Body of pancreas (tissue), 4 donors: ENCODE measurements at places on chromosomes 4 and X. TPM values are rescaled to one million over a fixed set of nuclear protein-coding genes. Genes with fewer than 3 reads are reported as not detected.

DNA sequence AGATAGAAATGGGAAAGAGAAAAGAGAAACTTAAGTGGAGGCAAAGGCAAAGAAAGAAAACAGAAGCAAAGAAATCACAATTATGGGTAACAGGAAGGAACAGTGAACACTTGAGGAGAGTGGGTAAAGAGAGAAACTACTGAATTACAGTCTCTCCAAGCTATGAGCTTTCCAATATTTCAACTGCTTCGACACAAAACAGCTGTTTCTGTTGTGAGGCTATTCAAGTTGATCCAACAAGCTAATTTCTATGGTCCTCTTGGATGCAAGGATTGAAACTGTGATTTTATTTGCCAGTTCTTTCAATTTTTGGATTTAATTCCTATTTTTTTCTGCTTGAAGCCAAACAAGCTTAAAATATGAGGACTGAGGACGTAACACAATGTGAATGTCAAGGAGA lies 80.5 kb upstream of the ADGRA3 start:
- H3K27me3 ChIP-seq, result no peaks in the 10 kb centered on the region
- DNase-seq, result no peak
- no peaks in the 10 kb centered on the region for H3K4me1 ChIP-seq
- H3K36me3 ChIP-seq, result no peaks in the 10 kb centered on the region
- H3K27ac ChIP-seq, result no peak overlapping the region

DNA sequence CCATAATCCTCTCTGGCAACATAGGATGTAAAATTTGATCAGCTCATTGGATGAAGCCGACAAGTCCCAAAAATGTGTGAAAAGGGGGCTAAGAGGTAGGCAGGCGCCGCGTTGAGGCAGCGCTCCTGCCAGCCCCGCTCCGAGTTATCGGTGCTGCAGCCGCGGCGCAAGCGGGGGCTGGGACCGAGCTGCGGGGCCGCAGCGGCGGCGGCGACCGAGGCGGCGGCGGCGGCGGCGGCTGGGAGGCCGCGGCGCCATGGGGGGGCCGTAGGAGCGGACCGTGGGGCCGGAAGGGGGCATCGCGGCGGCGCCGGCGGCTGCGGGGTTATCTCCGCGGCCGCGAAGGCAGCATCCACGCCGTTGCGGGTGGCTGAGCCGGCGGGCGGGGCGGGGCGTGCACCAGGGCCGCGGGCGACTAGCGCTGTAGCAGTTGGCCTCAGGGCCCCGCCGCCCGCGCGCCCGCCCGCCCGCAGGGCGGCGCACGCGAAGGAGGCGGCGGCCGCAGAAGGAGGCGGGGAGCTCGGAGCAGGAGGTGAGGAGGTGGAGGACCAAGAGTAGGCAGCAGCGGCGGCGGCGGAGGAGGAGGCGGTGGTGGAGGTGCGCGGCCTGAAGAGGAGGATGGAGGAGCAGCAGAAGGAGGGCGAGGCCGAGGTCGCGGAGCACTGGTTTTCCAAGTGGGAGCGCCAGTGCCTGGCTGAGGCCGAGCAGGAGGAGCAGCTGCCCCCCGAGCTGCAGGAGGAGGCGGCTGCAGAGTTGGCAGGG lies 126.0 kb upstream of the CXorf66 start:
- peak; percentile 19 for DNase-seq
- no peaks in the 10 kb centered on the region for H3K27me3 ChIP-seq
- no peak overlapping the region for H3K27ac ChIP-seq
- H3K4me3 ChIP-seq, result no peak overlapping the region
- no peaks in the 10 kb centered on the region for H3K36me3 ChIP-seq
- H3K4me1 ChIP-seq, result peaks cover 6% of the 10 kb centered on the region

- no peaks in the 10 kb centered on the region for H3K36me3 ChIP-seq
- H3K4me3 ChIP-seq, result no peak overlapping the region
- no peaks in the 10 kb centered on the region for H3K4me1 ChIP-seq
- H3K27me3 ChIP-seq, result no peaks in the 10 kb centered on the region
Observed at GRCh38 chrX:135741192-135741715, 26.7 kb downstream of the CT45A3 start.

GRCh38 chr4:101022151-101023024 lies 324.9 kb downstream of the PPP3CA start:
- H3K4me1 ChIP-seq, result no peaks in the 10 kb centered on the region
- H3K4me3 ChIP-seq, result no peak overlapping the region
- no peaks in the 10 kb centered on the region for H3K36me3 ChIP-seq
- no peak overlapping the region for H3K27ac ChIP-seq
- DNase-seq, result no peak
- no peaks in the 10 kb centered on the region for H3K27me3 ChIP-seq

DNA sequence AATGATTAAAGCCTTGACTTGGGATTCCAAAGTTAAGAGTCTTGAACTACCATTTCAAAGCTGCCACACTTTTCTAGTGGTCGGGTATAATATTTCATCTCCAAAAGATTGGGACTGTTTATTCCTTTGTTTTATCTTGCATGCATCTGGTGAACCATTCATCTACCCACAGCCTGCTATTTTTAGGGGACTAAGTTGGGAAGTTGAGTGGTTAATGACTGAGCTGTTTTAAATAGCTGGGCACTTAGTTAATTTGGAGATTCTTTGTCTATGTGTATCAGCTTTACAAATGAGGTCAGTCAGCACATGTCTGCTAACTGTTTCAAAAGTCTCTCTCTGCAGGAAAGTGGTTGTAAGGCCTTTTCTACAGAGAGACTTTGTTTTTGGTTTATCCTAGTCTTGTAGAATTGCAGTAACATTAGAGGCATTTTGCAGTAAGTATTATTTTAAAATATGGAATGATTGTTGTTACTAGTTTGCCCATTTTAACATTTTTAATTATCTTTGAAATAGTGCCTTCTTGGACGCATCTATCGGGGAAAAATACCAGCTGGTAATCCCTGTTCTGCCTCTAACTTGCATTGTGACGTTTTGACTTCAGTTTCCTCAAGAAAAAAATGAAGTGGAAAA lies 8.2 kb downstream of the BMP2K start:
- no peaks in the 10 kb centered on the region for H3K36me3 ChIP-seq
- H3K4me1 ChIP-seq, result peaks cover 4% of the 10 kb centered on the region
- DNase-seq, result no peak
- H3K27ac ChIP-seq, result no peak overlapping the region
- no peak overlapping the region for H3K4me3 ChIP-seq
- no peaks in the 10 kb centered on the region for H3K27me3 ChIP-seq

DNA sequence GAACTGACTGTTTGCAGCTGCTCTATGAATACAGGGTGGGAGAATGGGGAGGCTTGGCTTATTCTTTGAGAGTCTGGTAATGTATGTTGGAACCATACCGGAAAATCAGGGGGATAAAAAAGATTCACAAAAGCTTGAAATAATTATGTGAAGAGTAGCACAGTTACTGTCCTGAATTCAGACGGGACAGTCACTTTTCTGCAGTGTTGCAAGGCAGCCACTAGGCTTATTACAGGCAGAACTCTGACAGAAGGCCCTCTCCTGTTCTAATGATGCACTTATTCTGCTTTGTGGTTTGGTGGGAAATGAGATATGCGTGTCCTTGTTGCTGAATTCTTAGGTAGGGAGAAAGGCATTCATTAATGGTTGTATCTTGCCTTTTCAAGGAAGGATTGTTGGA lies 37.2 kb downstream of the GUCY1B1 start:
- H3K4me3 ChIP-seq, result no peak overlapping the region
- peaks cover 6% of the 10 kb centered on the region for H3K4me1 ChIP-seq
- no peaks in the 10 kb centered on the region for H3K27me3 ChIP-seq
- no peak for DNase-seq

GRCh38 chr4:38711066-38711465 lies 47.1 kb downstream of the KLF3 start:
- no peaks in the 10 kb centered on the region for H3K27me3 ChIP-seq
- H3K27ac ChIP-seq, result no peak overlapping the region
- no peak for DNase-seq
- no peak overlapping the region for H3K4me3 ChIP-seq
- no peaks in the 10 kb centered on the region for H3K36me3 ChIP-seq
- H3K4me1 ChIP-seq, result peaks cover 3% of the 10 kb centered on the region

- peak within 1 kb of the TSS; percentile 24 for H3K4me3 ChIP-seq
- no peaks in the 10 kb centered on the region for H3K36me3 ChIP-seq
- peaks cover 11% of the 10 kb centered on the region for H3K4me1 ChIP-seq
- H3K27me3 ChIP-seq, result no peaks in the 10 kb centered on the region
- peak; percentile 89 for DNase-seq
- H3K27ac ChIP-seq, result peak within 1 kb of the TSS; percentile 73
Observed at GRCh38 chr4:48016141-48017107, at the start of the genes CNGA1 and NIPAL1. Gene CNGA1, minus strand, starts transcription at chr4:48016681. Its CDS starts 63,992 bp downstream, at chr4:47952689. Gene NIPAL1, plus strand, starts transcription at chr4:48016772. Its CDS starts 68 bp downstream, at chr4:48016840.

DNA sequence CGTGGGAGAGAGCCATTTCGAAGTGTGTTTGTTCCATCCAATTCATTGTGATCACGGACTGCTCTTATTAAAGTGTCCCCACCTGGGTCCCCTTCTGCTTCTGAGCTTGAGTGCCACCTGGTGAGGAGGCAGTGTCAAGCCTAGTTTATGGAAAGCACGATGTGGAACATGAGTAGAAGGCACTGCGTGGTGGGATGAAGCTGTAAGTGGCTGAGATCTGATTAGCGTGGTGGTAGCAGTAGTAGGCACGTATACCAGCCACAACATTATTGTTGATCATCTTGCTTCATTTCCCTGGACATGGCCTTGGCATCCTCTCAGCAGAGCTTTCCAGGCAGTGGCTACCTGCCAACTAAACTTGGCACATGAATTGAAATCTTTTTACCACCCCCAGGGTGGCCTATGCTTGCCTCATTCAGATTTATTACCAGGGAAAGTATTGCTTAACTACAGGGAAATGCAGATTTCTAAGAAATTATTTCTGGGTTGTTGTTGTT lies 46.4 kb downstream of the GPAT3 start:
- peak; percentile 80 for DNase-seq
- H3K27me3 ChIP-seq, result no peaks in the 10 kb centered on the region
- no peak overlapping the region for H3K4me3 ChIP-seq
- peak overlapping the region; percentile 59 for H3K27ac ChIP-seq

DNA sequence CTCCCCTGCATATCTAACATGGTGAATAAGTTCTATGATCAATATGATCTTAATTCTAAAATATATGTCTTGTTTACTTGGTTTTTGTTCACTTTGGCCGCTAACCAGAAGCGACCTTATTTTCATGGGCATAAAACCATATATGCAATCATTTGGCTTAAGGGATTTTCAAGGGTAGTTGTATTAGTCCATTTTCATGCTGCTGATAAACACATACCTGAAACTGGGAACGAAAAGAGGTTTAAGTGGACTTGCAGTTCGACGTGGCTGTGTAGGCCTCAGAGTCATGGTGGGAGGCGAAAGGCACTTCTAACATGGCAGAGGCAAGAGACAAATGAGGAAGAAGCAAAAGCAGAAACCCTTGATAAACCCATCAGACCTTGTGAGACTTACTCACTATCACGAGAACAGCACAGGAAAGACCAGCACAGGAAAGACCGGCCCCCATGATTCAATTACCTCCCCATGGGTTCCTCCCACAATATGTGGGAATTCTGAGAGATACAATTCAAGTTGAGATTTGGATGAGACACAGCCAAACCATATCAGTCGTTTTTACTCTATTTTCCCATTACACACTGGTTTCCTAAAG lies 114.3 kb upstream of the CPEB2 start:
- no peak for DNase-seq
- no peaks in the 10 kb centered on the region for H3K27me3 ChIP-seq
- no peak overlapping the region for H3K4me3 ChIP-seq
- H3K36me3 ChIP-seq, result no peaks in the 10 kb centered on the region
- no peak overlapping the region for H3K27ac ChIP-seq

DNA sequence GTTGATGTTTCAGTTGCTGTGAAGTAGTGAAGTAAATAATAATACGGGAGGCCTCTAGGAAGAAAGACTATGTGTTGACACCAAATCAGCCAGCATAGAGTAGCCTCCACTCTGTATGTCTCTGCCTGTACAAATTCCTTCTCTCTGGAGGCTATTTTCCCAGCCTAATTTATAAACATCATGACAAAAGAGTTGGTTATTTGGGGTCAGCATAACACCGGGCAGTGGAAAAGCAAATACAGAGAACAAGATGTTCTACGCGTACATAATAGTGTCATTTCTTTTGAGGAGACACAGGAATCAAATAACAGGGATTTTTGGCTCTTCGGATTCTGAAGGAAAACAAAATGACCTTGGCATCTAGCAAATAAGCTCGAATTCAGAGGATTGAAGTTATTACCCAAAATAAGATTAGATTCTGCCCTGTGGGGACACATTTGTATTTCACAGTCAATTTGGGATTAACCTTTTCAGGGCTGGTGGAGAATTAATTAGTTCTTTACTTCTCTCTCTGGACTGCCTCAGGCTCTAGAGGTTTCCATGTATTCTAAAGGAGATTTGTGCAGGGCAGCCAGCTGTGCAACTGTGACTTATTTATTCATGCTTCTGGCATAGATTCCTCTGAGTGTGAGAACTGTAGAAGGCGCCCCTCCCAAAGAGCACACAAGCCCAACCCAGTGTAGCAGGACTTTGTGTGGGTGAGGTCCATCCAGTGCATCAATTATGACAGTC lies 14.1 kb upstream of the SYTL4 start:
- H3K27me3 ChIP-seq, result no peaks in the 10 kb centered on the region
- no peaks in the 10 kb centered on the region for H3K4me1 ChIP-seq
- H3K36me3 ChIP-seq, result no peaks in the 10 kb centered on the region
- DNase-seq, result no peak

- no peaks in the 10 kb centered on the region for H3K4me1 ChIP-seq
- H3K4me3 ChIP-seq, result no peak overlapping the region
- peaks cover 1% of the 10 kb centered on the region for H3K36me3 ChIP-seq
- H3K27me3 ChIP-seq, result no peaks in the 10 kb centered on the region
Observed at GRCh38 chr4:145770124-145770523, 90.2 kb downstream of the C4orf51 start.

GRCh38 chr4:142354041-142354440 lies 492.1 kb downstream of the INPP4B start:
- H3K4me1 ChIP-seq, result peaks cover 33% of the 10 kb centered on the region
- no peak overlapping the region for H3K4me3 ChIP-seq
- H3K36me3 ChIP-seq, result no peaks in the 10 kb centered on the region
- no peak overlapping the region for H3K27ac ChIP-seq

DNA sequence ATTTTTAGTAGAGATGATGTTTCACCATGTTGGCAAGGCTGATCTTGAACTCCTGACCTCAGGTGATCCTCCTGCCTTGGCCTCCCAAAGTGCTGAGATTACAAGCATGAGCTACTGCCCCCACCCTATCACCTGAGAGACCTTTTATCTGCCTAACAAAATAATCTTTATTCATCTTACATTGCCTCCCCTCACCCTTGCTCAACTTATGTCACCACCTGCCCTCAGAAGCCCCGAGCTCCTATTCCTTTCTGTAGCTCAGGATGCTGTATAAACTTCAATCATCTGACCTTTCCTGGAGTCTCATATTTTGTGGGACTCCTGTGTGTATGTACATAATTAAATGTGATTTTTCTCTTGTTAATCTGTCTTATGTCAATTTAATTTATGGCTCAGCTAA lies 29.7 kb upstream of the ENPP6 start:
- DNase-seq, result no peak
- no peaks in the 10 kb centered on the region for H3K4me1 ChIP-seq
- no peak overlapping the region for H3K4me3 ChIP-seq
- no peaks in the 10 kb centered on the region for H3K36me3 ChIP-seq

- no peak for DNase-seq
- no peak overlapping the region for H3K4me3 ChIP-seq
Observed at GRCh38 chr4:6341696-6342095, 72.0 kb downstream of the WFS1 start.

TBC1D8B gene
- 10.6 TPM for total RNA-seq

CLGN gene
- 1.3 TPM for total RNA-seq

SULT1B1 gene
- total RNA-seq, result 1.8 TPM

MAGEA12 gene
- total RNA-seq, result not detected

SLC6A8 gene
- total RNA-seq, result 18.5 TPM

SLC6A14 gene
- not detected for total RNA-seq

FOXP3 gene
- not detected for total RNA-seq

PAGE2B gene
- not detected for total RNA-seq
